ENCODE measurements at places on chromosomes 4 and X.

- DNase-seq, result no peak
Observed at GRCh38 chrX:1306909-1307625, 29.5 kb upstream of the IL3RA start.

GRCh38 chrX:122972604-122973003 lies 211.5 kb upstream of the GRIA3 start:
- no peak for DNase-seq

DNA sequence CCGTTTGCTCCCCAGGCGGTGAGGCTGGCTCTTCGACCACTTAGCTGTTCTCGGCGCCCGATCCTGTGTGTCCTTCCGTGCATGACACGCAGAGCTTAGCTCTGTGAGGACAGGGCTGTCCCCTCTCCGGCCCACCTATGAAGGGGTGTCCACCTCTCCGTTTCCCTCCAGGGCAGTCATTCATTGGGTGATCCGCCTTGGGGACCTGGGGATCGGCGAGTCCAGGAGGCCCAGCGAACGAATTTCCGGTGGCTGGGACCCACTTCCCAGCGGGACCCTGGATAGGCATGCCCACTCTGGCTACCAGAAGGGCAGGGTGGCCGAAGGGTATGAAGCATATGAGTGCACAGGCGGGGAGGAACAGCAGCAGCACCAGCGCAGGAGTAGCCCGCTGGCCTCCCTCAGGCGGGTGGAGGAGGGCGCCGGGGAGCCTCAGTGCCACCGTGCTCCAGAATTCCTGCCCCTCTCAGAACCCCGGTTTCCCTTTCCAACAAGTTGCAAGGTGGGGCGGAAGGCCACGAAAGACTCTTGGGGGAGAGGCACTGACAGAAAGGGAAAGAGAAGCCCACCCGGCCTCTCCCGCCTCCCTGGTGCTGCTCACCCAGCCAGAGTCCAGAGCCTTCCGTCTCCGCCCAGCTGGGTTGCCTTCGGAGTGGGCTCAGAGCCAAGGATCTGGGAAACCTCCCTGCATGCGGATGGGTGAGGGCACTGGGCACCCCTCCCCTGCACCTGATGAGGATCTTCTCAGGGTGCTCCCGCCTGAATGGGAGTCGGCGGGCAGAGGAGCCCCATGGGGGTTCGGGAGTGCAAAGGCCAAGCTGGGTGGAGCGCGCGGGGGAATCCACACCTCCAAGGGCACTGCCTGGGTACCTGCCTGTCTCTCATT lies 8.6 kb downstream of the HMX1 start:
- DNase-seq, result no peak

DNA sequence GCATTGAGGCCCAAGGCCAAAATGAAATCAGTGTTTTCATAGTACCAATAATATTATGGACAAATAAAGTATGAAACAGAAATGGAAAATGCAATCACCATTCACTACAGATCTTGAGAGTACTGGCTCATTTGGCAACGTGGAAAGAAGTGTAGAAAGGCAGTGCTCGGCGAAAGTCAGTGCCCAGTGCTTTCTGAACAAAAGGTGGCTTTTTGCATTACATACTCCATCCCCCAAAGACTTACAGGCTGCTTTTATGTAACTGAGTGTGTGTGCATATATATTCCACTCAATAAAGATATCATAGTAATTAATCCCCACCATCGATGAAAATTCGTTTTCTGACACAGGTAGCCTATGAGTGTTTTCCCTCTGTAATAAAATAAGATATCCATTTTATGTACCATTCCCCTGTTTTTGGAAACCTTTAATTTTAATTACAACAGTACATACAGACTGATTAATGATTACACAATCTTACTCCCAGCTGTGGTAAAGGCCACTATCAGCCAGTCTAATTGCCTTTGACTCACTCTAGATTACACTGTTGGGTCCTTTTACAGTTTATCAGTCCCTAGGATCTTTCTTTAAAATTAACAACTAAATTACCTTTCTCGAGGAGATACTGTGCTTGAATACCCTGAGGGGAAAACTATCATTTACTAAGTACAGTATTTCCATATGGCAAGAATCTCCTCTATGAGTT lies 65.9 kb downstream of the MAD2L1 start:
- DNase-seq, result peak; percentile 2
